ENCODE measurements at places on chromosomes 4 and X. TPM values are rescaled to one million over a fixed set of nuclear protein-coding genes. Genes with fewer than 3 reads are reported as not detected.

The NDUFC1 gene
- total RNA-seq, result 14.0 TPM

DNA sequence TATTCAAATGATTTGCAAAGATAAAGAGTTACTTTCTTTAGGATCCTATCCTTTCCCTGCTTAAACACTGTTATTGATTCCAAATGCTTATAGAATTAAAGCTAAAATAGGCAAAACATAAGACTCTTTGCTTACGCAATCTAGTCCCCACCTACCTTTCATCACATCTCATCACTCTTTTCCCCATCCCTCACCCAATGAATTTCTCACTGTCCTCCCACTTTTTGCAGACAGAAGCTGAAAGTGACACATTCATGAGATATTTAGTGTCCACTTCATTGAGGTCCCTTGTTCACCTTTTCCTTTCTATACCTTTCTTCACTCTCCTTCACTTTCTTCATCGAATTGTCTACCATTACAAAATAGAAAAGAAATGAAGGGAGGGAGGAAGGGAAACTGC, 424 bp downstream of the SATL1 start:
- no peak for DNase-seq
- H3K4me1 ChIP-seq, result peaks cover 3% of the 10 kb centered on the region
- H3K27me3 ChIP-seq, result no peaks in the 10 kb centered on the region
- no peak overlapping the region for H3K27ac ChIP-seq

GRCh38 chrX:35842674-35843073, 44.5 kb downstream of the MAGEB16 start:
- no peaks in the 10 kb centered on the region for H3K27me3 ChIP-seq
- H3K4me1 ChIP-seq, result no peaks in the 10 kb centered on the region
- H3K36me3 ChIP-seq, result no peaks in the 10 kb centered on the region
- no peak overlapping the region for H3K27ac ChIP-seq

DNA sequence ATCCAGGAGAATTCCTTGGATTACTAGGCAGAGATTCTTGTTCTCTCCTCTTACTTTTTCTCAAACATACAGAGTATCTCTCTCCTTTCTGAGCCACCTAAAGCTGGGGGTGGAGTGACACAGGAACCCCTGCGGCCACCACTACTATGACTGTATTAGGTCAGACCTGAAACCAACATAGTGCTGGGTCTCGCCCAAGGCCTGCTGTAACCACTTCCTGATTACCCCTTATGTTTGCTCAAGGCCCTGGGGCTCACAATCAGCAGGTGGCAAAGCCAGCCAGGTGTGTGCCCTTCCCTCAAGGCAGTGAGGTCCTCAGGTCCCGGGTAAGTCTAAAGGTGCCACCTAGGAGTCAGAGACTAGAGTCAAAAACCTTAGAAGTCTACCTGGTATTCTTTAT, 166.4 kb downstream of the PARM1 start:
- no peak overlapping the region for H3K4me3 ChIP-seq
- H3K4me1 ChIP-seq, result no peaks in the 10 kb centered on the region
- H3K27ac ChIP-seq, result no peak overlapping the region
- DNase-seq, result no peak
- H3K36me3 ChIP-seq, result no peaks in the 10 kb centered on the region

GRCh38 chrX:125293850-125294780, 25.6 kb upstream of the TEX13C start:
- H3K27ac ChIP-seq, result no peak overlapping the region
- no peaks in the 10 kb centered on the region for H3K4me1 ChIP-seq
- no peaks in the 10 kb centered on the region for H3K36me3 ChIP-seq
- no peak overlapping the region for H3K4me3 ChIP-seq
- no peaks in the 10 kb centered on the region for H3K27me3 ChIP-seq
- DNase-seq, result no peak

DNA sequence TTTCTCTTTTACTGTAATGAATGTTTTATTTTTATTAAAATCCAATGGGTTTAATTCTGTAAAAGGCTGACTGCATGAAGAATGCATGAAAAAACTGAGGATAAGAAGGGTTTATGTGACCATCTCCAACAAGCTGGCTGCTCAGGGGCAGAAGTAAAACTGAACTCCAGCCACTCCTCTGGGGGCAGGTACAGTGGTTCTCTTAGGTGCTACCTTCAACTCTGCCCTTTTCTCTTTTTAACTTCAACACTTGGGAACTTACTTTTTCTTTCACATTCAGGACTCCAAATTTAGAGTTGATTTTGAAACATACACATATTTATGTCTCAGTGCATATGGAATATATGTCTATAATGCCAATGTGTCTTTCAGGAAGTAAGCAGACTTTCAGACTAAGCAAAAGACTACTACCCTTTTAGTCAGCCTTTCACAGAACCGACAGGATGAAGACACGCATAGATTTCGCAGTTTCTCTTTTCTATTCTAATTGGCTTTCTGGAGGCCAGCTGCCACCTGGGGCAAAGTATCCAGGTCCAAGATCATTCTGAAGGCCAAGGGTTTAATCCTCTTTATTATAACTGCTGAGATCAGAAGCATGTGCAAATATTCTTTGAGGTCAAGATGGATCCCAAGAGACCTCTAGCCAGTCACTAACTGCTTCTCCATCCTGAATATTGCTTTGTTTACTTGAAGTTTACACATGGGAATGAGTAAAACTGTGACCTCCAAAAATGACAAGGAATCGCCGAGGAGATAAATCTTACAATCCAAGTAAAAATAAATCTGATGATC, 30.7 kb downstream of the HS3ST1 start:
- no peaks in the 10 kb centered on the region for H3K36me3 ChIP-seq
- H3K27ac ChIP-seq, result no peak overlapping the region
- no peaks in the 10 kb centered on the region for H3K27me3 ChIP-seq
- no peaks in the 10 kb centered on the region for H3K4me1 ChIP-seq
- H3K4me3 ChIP-seq, result no peak overlapping the region

DNA sequence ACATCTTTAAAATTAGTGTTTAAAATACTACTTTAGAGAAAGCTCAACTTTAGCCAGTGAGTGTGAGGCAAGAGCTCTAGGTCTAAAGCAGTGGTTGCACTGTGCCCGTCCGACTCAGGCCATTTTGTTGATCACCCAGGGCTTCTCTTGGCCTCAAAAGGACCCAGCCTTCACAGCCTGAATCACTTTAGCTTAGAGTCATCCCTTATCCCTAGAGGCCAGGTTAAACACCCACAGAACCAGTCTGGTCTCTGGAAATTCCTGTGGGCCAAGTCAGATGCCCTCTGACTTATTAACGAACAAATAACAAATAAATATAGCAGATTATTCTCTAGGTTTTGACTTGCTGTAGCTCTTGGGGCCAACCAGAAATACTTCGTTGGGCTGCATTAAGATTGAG, 102.3 kb downstream of the WWC2 start:
- H3K36me3 ChIP-seq, result no peaks in the 10 kb centered on the region
- no peaks in the 10 kb centered on the region for H3K27me3 ChIP-seq
- no peaks in the 10 kb centered on the region for H3K4me1 ChIP-seq
- H3K27ac ChIP-seq, result no peak overlapping the region
- DNase-seq, result no peak

- no peaks in the 10 kb centered on the region for H3K36me3 ChIP-seq
- H3K27ac ChIP-seq, result no peak overlapping the region
- no peaks in the 10 kb centered on the region for H3K4me1 ChIP-seq
- no peak for DNase-seq
- H3K27me3 ChIP-seq, result no peaks in the 10 kb centered on the region
These were observed 1008.1 kb upstream of the TENM3 start for GRCh38 chr4:181234951-181235680.

GRCh38 chrX:18016941-18017340, 155.8 kb upstream of the RAI2 start:
- no peaks in the 10 kb centered on the region for H3K4me1 ChIP-seq
- H3K36me3 ChIP-seq, result no peaks in the 10 kb centered on the region
- no peak overlapping the region for H3K27ac ChIP-seq
- H3K4me3 ChIP-seq, result no peak overlapping the region
- no peak for DNase-seq

DNA sequence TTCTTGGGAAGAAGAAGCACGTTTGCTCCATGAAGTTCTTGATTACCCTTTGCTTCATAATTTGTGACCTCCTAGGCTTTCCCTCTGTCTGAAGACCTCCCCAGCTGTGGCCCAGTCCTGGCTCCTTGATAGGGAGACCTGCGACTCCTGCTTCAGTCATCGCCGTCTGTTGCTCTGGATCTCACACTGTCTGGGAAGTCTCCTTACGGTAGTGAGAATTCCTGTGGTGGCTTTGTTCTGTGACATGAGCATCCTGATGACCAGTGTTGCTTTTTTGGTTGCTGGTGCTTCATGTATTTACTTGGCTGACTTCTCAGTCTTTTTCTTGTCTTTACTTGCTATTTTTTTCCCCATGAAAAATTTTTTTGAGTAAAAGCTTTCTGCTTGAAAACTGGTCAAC, 44.2 kb downstream of the JADE1 start:
- H3K36me3 ChIP-seq, result peaks cover 78% of the 10 kb centered on the region
- H3K4me3 ChIP-seq, result no peak overlapping the region
- H3K27me3 ChIP-seq, result no peaks in the 10 kb centered on the region
- peak overlapping the region; percentile 68 for H3K27ac ChIP-seq

DNA sequence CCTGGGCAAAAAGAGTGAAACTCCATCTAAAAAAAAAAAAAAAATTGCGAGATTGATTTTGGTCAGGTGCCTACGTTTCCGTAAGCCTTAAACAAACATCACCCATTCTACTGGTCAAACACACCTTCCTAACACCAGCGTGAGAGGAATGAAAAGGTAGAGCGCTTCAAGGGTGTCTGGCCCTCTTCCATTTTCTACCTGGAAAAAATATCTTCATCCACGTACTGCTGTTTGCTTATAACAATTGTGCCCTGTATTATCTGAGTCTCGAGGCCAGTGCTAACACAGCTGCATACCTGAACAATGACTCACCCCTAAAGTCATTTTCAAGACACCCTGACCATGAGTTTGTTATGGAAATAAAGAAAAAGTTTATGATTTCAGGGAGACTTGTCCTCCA, 13.9 kb downstream of the TMSB4X start:
- peaks cover 15% of the 10 kb centered on the region for H3K4me1 ChIP-seq
- H3K36me3 ChIP-seq, result no peaks in the 10 kb centered on the region
- no peak overlapping the region for H3K27ac ChIP-seq
- DNase-seq, result no peak

- no peaks in the 10 kb centered on the region for H3K4me1 ChIP-seq
- H3K27me3 ChIP-seq, result peaks cover 5% of the 10 kb centered on the region
- no peak overlapping the region for H3K4me3 ChIP-seq
- DNase-seq, result no peak
- H3K36me3 ChIP-seq, result no peaks in the 10 kb centered on the region
These were observed 71.8 kb downstream of the C4orf46 start for GRCh38 chr4:158599765-158600498.

- no peaks in the 10 kb centered on the region for H3K27me3 ChIP-seq
- H3K27ac ChIP-seq, result peak overlapping the region; percentile 56
- no peak overlapping the region for H3K4me3 ChIP-seq
- no peaks in the 10 kb centered on the region for H3K36me3 ChIP-seq
- no peak for DNase-seq
- H3K4me1 ChIP-seq, result peaks cover 13% of the 10 kb centered on the region
These were observed 57.5 kb downstream of the TEC start for GRCh38 chr4:48212165-48212564.

- no peak overlapping the region for H3K4me3 ChIP-seq
- H3K4me1 ChIP-seq, result no peaks in the 10 kb centered on the region
- no peaks in the 10 kb centered on the region for H3K36me3 ChIP-seq
- no peak for DNase-seq
- no peak overlapping the region for H3K27ac ChIP-seq
These were observed 72.6 kb downstream of the DMD start for GRCh38 chrX:33138677-33139249.

DNA sequence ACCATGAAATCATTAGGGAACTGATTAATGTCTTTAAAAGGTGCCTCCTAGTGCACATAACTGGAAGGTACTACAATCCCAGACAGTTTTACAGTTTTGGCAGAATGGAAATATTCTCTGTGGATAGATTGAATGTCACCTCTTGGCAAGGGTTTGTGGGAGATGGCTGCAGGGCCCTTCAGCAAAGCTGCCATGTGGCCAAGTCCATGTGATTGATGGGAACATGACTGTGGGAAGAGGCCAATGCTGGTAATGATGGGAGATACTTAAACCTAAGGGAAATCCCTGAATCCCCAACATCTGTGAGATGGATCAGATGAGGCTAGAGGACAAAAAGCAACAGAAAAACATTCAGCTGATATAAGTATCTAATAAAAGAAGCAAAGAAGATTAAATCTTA, 493.7 kb downstream of the MAGEE1 start:
- H3K27me3 ChIP-seq, result no peaks in the 10 kb centered on the region
- no peak overlapping the region for H3K4me3 ChIP-seq
- H3K36me3 ChIP-seq, result no peaks in the 10 kb centered on the region
- no peak for DNase-seq
- H3K27ac ChIP-seq, result no peak overlapping the region

DNA sequence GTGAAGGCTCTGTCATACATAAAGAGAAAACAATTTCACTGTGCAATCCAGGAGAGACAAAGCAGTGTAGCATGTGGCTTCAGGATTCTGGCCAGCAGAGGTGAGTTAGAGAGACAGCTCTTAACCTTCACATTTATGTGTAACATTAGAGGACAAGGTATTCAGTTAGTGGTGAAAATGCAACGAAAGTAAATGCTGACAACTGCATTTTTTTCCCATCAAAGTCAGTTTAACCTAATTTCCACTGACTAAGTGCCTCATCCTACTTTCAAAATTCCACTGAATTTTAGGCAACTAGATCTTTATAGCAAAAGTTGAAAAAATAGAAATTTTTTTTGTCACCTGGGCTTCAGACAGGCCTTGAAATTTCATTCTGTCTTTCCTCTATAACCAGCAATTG, 130.8 kb upstream of the LNX1 start:
- no peaks in the 10 kb centered on the region for H3K36me3 ChIP-seq
- H3K27ac ChIP-seq, result no peak overlapping the region
- H3K27me3 ChIP-seq, result no peaks in the 10 kb centered on the region
- H3K4me1 ChIP-seq, result no peaks in the 10 kb centered on the region

DNA sequence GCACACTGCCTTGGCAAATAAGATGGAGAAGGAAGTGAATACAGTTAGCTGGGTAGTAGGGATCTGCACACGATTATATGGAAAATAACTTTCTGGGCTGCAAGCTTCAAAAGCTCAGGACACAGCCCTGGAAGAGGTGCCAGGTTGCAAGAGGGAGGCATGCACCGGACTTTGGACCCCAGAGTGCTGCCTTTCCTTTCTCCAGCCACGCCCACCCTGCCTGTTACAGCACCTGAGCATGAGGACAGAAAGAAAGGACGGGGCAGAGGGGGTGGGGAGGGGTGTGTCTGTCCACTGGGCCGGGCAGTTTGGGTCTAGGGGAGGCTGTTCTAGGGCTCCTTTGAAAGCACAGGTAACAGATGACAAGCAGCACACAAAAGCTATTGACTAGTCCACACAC, 152.8 kb downstream of the ENPP6 start:
- no peaks in the 10 kb centered on the region for H3K27me3 ChIP-seq
- no peak for DNase-seq
- H3K4me1 ChIP-seq, result no peaks in the 10 kb centered on the region
- H3K36me3 ChIP-seq, result no peaks in the 10 kb centered on the region
- no peak overlapping the region for H3K4me3 ChIP-seq

All from natural killer cell (primary cell).